Vagina (tissue), 2 donors: ENCODE measurements at places on chromosomes 3 and 15. TPM values are rescaled to one million over a fixed set of nuclear protein-coding genes. Genes with fewer than 3 reads are reported as not detected.

- DNase-seq = no peak
These were observed 77.5 kb downstream of the CHRD start for GRCh38 chr3:184457329-184457728.

Gene SELENOS
- total RNA-seq = 47.6 TPM

Gene ESYT3
- 2.0 TPM for total RNA-seq

- no peak for DNase-seq
These were observed 22.5 kb downstream of the LYSMD2 start for GRCh38 chr15:51714911-51715310.

Gene CILP
- 129 TPM for total RNA-seq

Gene AMIGO3
- not detected for total RNA-seq

DNA sequence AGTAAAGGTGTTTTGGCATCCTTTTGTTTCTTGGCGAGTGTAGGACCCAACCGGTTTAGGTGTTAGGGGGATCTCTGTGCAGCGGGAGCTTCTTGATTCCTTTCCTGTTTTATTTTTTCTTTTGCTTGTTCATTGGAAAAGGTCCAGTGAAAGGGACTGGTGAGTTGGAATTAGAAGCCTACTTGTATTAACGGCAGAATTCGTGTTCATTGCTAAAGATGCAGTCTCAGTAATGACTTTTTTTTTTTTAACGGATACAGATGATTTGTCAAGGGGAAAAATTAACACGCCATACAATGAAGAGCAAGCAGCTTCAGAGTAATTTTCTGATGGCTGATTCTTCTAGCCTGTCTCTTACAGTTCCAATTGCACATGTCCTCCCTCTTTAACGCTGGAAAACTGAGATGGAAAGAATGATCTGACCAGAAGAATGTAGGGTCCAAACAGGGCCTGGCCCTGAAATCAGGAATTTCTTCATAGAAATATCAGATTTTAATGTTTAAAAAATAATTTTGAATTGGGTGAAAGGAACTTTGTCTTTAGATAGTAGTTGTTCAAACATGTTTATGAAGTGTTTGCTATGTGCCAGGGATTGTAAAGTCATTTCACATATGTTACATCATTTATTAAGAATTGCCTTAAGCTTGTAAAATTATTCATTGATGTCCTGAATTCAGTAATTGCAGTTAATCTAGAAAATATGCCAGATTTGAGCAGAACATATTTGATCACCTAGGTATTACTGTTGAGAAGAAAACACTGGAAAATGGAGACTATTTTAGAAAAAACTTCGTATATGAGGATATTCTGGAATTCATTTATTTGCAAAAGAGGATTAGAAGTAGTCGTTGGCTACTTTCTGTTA, 1.4 kb downstream of the MAPK6 start:
- DNase-seq = peak; percentile 90

- no peak for DNase-seq
These were observed 45.8 kb downstream of the EBLN2 start for GRCh38 chr3:73107215-73107614.

- DNase-seq = no peak
These were observed 57.8 kb downstream of the CEMIP start for GRCh38 chr15:80837006-80837405.

Gene PLAAT1
- total RNA-seq = not detected

DNA sequence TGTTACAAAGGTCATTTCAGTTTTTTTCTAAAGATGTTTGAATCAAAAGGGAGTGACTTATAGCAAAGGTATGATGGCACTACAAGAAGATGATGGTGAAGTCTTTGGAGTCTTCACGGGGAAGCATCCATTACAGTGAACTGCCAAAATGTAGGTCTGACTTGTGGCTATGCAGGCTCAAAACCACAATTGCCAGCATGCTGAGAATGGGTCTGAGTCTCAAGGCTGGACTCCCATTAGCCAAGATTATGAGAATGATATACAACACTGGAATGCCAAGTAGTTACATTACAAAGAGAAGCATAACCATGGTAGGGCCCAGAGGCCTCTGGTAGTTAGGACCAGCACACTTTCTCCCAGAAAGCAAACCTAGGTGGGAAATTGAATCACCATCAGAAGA, 194.2 kb downstream of the MTHFS start:
- DNase-seq = no peak

DNA sequence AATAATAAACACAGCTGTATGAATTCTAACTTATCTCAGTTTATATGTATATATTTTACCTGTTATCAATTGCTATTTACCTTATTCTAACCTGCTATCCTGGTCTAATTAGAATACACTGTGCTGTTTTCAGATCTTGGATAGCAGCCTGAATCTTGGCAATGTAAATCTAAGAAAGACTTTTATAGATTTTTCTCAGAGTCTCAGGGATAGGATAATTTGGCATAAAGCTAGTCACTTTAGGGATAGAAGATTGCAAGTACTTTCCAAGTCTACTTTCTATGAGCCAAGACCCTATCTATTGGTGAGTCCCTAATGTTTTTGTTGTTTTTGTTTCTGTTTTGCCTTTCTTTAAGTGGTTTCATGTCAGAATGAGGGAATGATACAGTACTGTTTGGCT, 695.7 kb downstream of the NAALADL2 start:
- no peak for DNase-seq

- no peak for DNase-seq
These were observed 165.6 kb downstream of the NSMCE3 start for GRCh38 chr15:29103824-29104565.
